ENCODE measurements at places on chromosomes 16 and 17.

- no peak for DNase-seq
These were observed 256.1 kb downstream of the IRX3 start for GRCh38 chr16:54030451-54030850.

DNA sequence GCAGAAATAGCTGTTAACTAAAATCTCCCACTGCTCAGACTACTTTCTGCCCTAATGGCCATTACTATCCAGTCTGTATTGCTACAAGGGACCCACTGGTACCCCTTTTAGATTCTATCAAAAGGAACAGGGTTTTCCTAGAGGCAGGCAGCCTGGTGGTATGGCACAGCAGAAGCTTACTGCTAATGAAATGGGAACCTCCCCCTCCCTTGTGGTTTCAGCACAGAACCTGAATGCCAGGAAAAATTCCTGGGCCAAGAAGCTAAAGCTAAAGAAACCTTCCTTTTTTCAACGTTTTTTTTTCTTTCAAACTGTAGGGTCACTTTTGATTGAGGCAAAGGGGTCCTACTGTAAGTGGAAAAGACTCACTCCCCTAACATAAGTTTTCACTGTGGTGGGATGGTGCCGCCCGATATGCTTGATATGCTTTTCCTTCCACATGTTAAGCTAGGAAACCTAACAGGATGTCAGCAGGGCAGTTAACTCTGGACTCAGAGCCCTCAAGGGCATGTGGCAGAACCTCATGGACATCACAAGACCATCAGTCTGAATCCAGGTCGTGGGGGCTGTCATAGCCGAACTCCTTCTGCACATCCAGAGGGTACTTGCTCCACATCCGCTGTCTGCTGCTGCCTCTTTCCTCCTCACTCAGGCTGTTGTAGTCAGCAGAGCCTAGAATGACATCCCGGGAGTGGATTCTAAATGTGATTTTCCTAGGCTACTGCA is 9.8 kb downstream of the SLC7A6OS start:
- DNase-seq, result no peak

GRCh38 chr17:28702026-28702751 is 9.5 kb downstream of the PROCA1 start:
- DNase-seq, result no peak

GRCh38 chr17:3976675-3977171 is 12.5 kb upstream of the ATP2A3 start:
- no peak for DNase-seq

- DNase-seq, result no peak
These were observed 11.4 kb downstream of the CCR7 start for GRCh38 chr17:40553694-40554534.

DNA sequence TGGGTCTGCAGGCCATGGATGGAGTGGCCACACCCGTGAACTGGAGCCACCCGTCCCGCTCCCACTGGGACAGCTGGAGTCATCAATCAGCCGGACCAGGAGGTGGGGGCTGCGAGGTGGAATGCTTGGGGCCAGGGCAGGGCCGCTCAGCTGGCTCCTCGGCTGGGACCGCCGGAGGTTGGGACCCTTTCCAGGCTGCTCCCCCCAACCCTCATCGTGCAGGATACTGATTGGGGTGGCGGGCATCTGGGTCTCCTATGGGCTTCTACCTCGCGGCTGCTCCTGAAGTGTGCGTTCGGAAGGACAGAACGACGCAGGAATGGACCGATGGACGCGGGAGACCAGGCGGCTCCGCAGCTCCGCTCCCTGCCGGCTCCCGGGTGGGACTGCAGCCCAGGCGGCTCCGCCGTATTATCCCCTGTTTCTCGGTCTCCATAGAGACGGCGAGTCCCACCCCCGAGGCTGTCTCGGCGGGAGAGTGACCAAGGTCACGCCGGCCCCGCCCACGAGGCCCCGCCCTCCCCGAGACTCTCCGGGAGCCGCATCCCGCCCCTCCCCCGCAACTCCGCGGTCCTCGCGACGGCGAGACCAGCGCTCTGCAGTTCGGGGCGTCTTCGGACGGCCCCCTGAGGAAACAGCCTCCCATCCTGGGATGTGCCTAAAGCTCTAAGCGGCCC is at the start of gene TPPP3:
Gene TPPP3, minus strand, starts transcription at position 388 of the 677 bp plus-strand sequence. CDS start 2,387 bp downstream, outside the sequence.
- no peak for DNase-seq

DNA sequence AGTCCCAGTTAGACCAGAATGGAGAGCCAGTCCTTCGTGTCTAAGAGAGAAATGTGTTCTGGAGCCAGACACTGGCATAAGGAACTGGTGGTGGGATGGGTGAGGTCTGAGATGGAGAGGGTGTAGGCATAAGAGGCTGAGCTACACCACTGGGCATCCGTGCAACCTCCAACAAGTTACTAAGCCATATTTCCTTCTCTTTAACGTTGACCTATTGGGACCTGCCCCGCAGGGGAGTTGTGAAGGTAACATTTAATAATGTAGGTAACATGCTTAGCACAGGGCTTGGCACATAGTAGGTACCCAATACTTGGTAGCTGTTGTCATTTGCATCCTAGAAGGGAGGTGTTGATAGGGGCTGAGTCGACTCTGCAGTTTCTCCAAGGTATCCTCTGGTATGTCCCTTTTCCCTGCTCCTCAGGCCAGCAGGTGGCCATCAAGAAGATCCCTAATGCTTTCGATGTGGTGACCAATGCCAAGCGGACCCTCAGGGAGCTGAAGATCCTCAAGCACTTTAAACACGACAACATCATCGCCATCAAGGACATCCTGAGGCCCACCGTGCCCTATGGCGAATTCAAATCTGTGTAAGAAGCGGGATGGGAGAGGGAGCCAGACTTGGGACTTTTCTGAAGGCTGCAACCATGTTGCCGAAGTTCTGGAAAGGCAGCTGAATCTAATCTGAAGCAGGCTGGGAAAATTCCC is 1.2 kb downstream of the MAPK7 start:
- no peak for DNase-seq

DNA sequence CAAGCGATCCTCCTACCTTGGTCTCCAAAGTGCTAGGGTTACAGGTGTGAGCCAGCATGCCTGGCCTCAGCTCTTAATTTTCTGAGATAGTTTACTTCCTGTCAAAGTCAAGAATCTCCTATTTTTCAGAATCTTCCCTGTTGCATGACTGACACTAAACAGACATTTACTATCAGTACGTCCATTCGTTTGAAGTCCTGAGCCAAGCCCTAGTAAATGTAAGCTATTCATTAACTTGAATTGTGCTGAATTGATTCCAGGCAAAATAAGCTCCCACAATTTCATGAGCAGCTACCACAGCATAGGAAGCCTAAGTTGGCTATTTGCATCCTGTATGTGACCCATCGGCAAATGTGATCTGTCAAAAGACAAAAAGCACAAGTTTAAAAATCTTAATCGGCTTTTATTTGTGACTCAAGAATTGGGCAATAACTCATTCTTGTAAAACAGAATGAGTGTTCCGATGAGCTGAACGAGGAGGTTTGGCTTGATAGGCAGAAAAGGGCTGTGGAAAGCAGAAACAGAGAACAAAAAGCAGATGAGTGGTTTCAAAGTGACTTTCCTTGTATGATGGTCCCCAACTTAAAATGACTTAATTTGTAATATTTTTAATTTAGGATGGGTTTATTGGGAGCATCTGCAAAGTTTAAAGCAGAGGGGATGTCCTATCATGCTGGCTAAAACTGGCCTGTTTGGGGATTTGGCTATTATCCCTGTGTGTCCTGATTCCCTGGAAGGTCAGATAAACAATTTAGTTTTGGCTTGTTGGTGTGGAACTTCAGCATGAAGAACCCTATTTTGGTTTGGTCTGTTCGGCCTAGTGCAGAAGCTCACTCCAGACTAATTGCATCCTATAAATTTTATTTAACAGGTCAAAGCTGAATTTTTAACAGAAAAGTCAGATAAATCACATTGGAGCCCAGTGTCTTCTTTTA is 14.2 kb downstream of the RNF112 start:
- no peak for DNase-seq

GRCh38 chr17:79811868-79812352 is 15.0 kb upstream of the CBX8 start:
- DNase-seq, result peak; percentile 39

DNA sequence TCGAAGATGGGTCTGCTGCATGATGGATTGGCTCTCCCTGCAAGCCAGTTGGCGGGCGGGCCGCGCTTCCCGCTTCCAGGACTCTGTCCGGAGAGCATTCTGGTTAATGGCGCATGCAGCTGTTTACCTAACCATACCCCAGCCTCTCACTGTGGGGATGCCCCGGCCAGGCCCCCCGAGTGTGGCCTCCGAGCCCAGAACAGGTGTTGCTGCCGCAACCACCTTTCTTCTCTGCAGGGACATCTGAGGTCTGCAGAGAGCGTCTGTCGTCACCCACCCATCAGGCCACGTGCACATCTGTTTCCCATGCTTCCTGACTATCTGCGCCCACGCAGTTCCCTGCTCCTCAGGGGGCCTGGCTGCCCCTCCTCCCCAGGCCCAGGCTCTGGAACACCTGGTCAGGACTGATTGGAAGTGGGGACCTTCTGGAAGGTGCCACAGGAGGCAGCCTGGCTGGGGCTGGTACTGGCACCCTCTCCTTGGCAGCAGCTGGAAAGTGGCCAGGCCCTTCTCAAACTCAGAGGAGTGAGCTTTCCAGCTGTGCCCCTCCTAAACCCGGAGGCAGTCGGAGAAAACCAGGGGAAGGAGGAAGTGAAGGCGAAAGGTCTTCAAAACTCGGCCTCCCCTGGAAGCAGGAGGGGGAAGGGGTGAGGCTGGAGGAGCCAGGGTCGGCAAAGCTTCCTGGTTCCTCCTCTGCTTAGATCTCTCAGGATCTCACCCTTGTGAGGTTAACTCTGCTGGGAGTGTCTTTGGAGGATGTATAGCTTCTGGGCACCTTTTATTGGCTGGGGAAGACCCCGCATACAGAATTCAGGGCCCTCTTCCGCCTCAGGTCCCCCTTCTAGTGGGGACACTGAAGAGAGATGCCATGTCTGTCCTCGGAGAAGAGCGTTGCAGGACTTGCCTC is 64.5 kb upstream of the CIBAR2 start:
- peak; percentile 44 for DNase-seq

DNA sequence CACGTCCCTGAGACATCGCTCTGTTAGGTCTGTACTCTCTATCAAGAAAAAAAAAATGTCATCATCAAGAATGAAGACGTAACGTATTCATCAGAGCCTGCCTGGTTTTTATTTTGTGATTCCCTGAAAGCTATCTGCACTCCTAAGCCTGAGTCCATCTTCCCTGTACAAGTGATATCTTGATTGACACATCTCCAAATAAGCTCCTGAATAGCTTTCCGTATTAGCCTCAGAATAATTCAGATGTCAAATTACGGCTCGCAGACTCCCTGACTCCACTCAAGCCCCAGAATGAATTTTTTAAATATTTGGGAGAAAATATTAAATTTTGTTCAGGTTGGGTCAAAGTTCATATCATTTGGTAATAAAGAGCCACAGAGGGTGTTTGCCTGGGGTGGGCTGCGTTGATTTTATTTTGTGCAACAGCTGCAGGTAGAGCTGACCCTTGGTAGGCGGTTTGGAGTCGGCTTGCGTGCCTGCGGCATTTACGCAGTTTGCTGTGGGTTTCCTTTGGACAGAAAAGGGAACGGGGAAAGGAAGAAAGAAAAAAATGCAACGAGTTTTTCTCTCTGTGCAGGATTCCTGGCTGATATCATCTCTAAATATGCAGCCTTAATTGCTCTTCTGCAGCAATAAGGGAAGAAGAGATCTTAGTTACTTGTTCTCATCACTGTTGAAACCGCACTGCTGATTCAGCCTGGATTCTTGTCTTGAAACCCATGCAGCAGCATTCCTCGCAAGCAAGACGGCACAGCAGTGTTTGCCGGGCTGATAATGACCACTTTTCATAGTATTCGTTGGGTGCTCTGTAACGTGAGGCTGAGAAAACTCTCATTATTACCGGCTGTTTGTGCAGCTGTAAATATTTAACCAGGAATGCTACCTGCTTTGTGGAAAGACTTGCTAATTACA is 114.7 kb downstream of the IRX3 start:
- no peak for DNase-seq

DNA sequence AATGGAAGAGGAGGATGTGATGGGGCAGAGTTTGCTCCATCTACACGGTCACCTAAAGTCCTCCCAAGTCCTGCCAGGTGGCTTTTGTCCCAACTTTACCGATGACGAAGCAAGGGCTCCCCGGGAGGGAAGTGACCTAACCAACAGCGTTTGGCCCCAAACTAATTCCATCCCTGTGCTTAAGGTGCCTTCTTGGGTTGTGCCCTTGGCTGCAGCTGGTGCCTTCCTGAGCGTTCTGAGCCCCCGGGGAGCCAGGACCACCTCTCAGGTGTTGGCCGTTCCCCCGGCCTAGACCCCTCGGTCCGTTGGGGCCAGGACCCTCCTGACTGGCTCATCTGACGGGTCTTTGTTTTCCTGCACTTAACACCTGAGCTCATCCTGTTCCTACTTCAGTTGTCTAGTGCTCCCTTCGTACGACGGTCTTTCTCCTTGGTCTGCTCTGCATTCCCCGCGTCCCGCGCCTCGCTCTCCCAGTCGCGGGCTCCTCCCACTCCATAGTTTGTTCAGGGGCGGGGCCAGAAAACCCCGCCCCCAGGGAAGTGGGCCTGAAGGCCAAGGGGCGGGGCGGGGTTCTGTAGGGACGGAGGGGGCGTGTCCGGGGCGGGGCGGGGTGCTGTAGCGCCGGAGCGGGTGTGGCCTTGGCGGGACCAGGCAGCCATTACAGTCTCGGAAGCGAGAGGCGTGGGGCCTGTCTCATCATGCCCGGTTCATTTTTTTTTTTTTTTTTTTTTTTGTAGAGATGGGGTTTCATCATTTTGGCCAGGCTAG is 822 bp upstream of the ZSCAN10 start:
- DNase-seq, result no peak

DNA sequence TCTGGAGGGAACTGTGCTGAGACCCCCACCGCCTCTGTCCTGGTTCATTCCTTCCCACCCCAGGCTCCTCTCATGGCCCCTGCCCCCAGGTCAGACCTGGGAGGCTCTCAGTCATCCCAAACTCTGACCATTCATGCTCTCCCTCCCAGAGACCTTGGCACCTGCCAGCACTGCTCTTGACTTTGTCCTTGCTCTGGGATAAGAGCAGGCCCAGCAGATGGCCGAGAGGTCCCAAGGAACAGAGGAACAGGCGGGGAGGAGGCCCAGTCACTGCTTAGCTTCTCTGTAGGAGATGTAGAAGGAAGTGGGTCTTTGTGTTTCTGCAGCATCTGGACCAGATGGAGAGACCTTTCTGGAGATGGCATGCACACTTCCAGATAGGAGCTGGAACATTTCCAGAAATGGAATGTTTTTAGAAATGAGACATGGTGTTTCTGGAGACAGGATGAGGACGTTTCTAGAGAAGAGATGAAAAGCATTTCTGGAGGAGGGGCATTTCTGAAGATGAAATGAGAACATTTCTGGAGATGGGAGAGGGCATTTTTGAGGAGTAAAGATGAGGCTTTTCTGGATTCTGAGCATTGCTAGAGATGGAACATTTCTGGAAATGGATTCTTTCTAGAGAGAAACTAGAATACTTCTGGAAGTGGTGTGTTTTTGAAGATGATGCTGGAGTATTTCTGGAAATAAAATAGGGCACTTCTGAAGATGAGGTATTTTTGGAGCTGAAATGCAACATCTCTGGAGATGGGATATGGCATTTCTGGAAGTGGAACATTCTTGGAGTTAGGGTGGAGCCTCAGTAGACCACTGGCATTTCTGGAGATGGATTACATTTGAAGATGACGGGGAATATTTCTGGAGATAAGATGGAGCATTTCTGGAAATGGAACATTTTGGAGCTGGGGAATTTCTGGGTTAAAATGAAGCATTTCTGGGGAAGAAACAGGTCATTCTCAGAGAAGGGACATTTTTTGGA is 55.2 kb downstream of the RAI1 start:
- no peak for DNase-seq

GRCh38 chr16:2786061-2786825 is 1.1 kb downstream of the PRSS33 start:
- DNase-seq, result no peak
